ENCODE measurements at places on chromosomes 11 and 22. TPM values are rescaled to one million over a fixed set of nuclear protein-coding genes. Genes with fewer than 3 reads are reported as not detected.
A peak's percentile ranks its signal among the peaks of the same experiment; 100 is the strongest.

MS4A6E gene
- not detected for total RNA-seq

MISFA gene
- 0.62 TPM for total RNA-seq

IL18BP gene
- total RNA-seq = 2.7 TPM

AIP gene
- total RNA-seq = 66.8 TPM

HSPB2 gene
- 0.31 TPM for total RNA-seq

TRIM68 gene
- 10.8 TPM for total RNA-seq

USP47 gene
- 154 TPM for total RNA-seq

LUZP2 gene
- 93.6 TPM for total RNA-seq

P4HA3 gene
- total RNA-seq = not detected

JHY gene
- 6.2 TPM for total RNA-seq

DNA sequence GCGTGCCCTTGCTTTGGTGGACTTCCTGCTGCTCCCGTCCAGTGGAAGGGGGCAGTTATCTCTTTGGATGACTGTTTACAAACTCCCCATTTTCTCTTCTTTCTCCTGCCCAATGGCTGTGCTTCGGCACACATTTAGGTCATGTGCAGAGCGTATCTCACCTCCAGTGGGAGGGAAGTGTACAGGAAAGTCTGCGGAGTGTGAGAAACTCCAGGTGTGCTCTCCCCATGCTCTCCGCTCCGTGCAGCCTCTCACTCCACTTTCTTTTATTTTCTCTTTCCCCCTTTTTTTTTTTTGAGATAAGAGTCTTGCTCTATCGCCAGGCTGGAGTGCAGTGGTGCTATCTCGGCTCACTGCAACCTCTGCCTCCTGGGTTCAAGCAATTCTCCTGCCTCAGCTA is 11.9 kb upstream of the TEF start:
- DNase-seq = no peak

DNA sequence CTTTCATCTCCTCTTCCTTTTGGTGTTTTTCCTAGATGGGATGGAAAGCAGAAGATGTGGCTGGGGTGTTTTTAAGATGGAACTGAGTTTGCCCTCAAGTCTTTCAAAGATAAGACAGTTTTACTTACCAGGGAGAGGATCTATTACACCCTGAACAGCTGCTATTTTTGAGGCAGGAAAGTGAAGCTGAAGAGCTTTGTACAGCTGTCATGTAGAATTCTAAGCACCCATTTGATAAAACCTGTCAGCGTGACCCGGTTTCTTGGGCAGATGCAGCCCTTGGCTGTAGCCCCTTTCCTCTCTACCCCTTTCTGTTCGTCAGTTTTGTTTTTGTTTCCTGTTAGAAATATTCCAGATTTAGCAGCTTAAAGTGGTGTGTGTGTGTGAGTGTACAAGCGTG is 35.2 kb downstream of the FAT3 start:
- no peak for DNase-seq

- DNase-seq = peak; percentile 62
Observed at GRCh38 chr11:14249121-14249963, 109.6 kb downstream of the RRAS2 start.

- no peak for DNase-seq
Observed at GRCh38 chr11:66116576-66117361, 46.7 kb downstream of the PACS1 start.

DNA sequence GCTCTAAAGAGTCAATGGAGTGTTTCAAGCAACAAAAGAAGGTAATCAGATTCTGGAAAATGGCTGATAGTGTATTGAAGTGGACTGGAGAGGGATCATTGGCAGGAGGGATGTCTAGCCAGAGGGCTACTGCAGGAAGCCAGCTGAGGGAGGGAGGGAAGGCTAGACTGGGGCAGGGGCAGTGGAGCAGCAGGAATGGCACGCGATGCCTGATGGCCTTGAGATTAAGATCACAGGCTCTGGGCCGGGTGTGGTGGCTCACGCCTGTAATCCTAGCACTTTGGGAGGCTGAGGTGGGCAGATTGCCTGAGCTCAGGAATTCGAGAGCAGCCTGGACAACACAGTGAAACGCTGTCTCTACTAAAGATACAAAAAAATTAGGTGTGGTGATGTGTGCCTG is 47.5 kb upstream of the PRDM11 start:
- no peak for DNase-seq

DNA sequence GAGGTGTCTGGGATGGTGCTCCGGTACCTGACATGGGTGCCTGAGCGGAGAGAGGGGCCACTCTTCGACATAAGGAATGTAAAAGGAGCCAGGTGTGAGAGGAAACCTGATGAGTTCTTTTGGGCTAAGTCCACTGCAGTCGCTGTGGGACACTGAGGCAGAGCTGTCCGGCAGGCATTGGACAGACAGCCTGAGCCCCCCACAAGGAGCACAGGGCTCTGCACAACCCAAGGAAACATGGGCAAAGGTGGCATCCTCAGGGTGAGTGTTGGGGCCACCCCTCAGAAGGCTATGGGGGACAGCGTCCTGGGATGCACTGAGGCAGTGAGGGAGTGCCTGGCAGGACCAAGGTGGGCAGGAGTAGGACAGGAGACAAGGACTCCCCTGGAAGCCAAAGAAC is 57.7 kb upstream of the EMID1 start:
- DNase-seq = no peak

DNA sequence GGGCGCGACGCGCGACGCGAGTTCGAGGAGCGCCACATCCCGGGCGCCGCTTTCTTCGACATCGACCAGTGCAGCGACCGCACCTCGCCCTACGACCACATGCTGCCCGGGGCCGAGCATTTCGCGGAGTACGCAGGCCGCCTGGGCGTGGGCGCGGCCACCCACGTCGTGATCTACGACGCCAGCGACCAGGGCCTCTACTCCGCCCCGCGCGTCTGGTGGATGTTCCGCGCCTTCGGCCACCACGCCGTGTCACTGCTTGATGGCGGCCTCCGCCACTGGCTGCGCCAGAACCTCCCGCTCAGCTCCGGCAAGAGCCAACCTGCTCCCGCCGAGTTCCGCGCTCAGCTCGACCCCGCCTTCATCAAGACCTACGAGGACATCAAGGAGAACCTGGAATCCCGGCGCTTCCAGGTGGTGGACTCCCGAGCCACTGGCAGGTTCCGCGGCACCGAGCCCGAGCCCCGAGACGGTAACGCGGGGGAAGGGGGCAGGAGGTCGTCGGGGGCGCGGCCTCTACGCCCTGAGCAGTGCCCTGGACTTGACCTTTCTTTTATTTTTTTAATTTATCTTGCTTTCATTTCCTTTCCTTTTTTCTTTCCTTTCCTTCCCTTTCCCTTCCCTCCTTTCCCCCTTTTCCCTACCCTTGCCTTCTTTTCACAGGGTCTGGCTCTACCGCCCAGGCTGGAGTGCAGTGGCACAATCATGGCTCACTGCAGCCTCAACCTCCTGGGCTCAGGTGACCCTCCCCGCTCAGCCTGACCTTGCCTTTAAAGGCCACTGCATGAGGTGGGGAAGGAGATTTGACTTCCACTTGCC is 5.0 kb downstream of the MPST start:
- no peak for DNase-seq

- no peak for DNase-seq
Observed at GRCh38 chr11:27358296-27358695, 4.7 kb downstream of the CCDC34 start.

GRCh38 chr11:27194976-27195375 is 154.4 kb downstream of the BBOX1 start:
- DNase-seq = no peak

- no peak for DNase-seq
Observed at GRCh38 chr22:48577014-48577690, 1250.5 kb downstream of the BRD1 start.

DNA sequence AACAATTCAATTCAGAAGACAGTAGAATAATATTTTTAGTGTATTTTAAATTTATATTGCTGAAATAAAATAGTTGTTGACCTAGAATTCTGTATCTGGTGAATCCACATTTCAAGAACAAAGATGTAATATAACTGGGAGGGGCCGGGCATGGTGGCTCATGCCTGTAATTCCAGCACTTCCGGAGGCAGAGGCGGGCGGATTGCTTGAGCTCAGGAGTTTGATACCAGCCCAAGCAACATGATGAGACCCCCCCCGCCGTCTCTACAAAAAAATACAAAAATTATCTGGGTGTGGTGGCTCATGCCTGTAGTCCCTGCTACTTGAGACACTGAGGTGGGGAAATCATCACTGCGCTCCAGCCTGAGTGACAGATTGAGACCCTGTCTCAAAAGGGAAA is 72.6 kb downstream of the CD82 start:
- no peak for DNase-seq

GRCh38 chr11:32706985-32707741 is 87.3 kb downstream of the CCDC73 start:
- no peak for DNase-seq

DNA sequence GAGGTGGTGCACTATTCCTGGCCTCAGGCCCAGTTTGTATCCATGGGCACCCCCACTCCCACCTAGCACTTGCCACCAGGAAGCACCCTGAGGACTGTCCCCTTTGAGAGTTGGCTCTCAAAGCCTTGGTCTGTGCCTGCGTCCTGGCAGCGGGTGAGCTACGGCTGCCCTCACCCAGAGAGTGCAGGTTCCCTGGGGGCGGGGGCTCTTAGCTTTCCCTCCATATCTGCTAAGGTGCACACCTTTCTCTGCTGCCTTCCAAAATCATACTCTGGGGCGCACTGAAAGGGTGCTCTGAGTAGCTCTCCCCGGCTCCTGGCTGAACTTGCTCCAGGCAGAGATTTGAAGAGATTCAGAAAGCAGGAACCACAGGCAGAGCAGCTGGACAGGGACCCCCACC is 7.1 kb downstream of the KCNQ1 start:
- DNase-seq = no peak

DNA sequence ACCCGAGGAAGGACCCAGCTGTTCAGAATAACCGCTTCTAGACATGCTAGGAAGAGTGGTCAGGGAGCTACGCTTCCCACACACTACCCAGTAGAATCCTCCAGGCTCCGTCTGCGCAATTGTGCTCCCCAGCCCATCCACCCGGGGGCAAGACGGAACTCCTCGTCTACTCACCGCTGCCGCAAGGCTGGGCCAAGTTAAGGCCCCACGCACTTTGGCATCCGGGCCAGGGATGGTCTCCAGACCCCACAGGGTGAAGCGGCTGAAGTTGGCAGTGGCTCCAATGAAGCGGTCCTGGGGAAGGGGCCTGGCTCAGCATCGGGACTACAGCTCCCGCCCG is 757 bp downstream of the RNASEH2C start:
- no peak for DNase-seq

DNA sequence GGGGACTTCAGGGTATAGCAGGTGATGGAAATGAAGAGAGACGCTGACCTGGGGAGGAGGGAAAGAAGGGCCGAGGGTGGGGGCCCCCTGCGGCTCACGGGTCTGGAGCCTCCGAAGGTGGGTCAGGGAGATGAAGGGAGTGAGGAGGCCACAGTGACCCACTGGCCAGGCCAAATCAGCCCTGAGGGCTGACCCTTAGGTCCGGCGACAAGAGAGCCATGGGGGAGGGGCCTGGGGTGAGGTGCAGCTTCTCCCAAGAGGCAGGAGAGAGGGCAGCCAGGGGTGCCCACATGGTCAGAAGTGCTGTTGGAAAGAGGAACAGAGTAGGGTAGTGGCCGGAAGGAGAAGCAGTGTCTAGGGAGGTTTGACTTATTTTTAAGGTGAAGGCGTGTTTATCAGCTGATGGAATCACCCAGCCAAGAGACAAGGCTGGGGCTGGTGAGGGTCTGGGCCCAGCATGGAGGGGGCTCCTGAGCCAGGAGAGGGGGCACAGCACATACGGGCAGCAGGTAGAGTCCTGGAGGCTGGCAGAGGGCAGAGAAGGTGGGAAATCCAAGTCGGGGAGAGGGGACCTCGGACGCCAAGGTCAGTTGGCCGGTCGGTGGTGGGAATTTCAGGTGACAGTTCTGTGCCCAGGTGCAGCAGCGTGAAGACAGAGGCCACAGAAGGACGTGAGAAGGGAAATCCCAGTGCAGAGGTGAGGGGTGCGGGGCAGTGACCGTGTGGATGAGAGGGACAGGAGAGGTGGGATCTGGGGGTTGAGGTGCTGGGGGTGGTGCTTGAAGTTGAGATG is 49.0 kb downstream of the LINC01488 start:
- no peak for DNase-seq

DNA sequence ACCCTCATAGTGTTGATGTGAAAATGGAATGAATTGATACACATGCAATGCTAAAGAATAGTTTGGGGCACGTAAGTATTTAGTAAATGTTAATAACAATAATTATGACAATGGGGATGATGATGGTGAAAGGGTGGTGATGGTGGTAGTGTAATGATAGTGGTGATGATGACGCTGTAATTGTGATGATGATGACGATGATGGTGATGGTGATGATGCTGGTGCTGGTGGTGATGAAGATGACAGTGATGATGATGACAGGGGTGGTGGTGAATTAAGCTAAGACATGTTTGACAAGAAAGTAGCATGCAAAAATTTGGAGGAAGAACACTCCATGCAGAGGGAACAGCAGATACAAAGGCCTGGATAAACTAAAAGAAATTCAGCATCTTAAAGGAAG is 364.4 kb upstream of the API5 start:
- DNase-seq = no peak

DNA sequence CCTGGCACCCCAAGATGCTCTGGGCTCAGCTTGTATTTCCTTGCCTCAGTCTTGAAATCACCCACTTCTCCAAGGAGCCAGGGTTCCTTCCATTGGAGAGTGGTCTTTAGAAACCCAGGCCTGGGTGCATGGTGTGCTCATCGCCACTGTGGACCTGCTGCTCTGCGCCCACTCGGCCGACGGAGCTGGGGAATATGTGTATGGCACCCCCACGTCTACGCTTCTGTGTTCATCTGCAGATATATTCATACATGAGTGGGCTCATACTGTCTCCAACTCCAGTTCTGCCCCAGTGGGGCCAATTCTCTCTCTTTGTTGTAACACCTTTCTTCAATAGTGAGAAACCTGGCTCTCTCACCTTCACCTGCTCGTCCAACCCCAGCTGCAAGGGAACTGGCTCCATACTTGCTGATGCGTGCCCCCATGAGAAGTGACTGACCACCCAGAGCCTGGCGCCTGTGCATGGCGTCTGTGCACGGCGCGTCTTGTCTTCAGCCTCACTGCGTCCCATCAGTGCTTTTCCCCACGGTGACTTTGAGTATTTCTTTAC is 39.8 kb downstream of the KCNQ1 start:
- DNase-seq = no peak

DNA sequence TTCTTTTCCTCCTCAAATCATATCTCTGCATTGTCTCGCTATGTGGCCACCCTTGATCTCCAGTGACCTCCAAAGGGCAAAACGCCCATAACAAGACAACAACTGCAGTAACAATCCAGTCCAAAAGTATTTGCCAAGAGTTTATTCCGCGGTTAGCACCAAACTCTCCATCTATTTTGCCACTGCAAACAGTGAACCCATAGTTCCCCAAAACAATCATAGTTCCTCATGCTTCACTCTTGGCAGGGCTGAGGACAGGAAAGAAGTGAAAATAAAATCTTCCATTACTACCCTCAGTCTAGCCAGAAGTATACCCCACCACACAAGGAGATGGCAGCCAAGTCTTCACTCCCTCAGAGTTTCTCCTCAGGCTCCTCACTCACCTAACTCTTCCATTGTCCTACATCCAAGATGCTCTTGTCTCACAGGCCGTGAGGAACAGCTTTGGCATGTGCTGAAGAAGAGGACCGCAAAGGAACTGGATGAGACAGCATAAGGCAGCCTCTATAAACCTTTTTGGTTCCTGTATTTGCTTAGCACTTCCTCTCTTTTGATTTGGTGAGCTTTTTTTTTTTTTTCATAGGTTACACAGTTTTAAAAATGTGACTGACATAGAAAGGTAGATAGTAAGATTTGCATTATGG is at the start of gene LPXN:
Gene LPXN (minus strand): TSS at position 480 of the 644 bp plus-strand sequence. CDS start 84 bp downstream, at position 396.
- DNase-seq = no peak

GRCh38 chr11:65776196-65776595 is 4.6 kb downstream of the AP5B1 start:
- no peak for DNase-seq
